SK-N-MC (cell line): ENCODE measurements at places on chromosomes 3 and 15.

- DNase-seq, result no peak
These were observed 1302.6 kb upstream of the EPHA6 start for GRCh38 chr3:95511828-95512227.

- no peak for DNase-seq
These were observed 243.0 kb downstream of the CLSTN2 start for GRCh38 chr3:140177943-140178342.

DNA sequence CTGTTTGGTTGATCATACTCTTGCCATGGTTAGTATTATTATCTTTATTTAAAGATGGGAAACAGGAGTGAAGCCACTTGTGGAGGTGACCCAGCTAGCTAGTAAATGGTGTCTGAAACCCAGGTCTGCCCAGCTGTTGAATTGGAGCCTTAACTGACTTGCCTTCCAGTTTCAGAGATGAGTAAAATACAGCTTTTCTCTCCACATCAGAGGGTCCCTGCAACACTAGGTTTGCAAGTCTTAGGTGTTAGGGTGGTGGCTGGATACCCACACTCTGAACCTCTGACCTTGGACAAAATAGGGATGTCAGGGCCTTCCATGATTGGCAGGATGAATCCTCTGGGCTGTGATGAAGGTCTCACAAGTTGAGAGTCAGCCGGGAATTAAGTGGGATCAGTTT, 4.1 kb downstream of the FLNB start:
- no peak for DNase-seq

GRCh38 chr3:143809121-143809621, 39.1 kb downstream of the SLC9A9 start:
- no peak for DNase-seq
